ENCODE measurements at places on chromosomes 16 and 17.

GRCh38 chr16:69890114-69890891, 60.8 kb upstream of the CLEC18A start:
- no peak for DNase-seq

DNA sequence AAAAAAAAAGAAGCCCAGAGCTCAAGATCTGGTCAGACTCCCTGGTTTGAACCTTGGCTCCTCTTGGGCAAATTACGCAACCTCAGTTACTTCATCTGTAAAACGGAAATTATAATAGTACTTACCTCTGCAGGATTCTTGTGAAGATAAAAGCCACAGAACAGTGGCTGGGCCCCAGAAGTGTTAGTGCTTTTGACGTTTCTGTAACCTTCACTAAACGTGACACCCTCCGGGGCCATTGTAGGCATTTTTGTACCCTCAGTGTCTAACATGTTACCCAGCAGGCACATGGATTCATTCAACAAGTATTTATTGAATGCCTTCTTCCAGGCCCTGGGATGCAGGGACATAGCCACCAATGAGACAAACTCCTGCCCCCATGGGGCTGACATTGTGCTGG, 58.0 kb downstream of the PITPNC1 start:
- DNase-seq = no peak

GRCh38 chr17:78959803-78960202, 19.9 kb downstream of the LGALS3BP start:
- no peak for DNase-seq

GRCh38 chr17:49409066-49409465, 5.6 kb downstream of the PHB1 start:
- no peak for DNase-seq

GRCh38 chr17:34713687-34714086, 134.3 kb downstream of the TMEM132E start:
- DNase-seq = no peak

DNA sequence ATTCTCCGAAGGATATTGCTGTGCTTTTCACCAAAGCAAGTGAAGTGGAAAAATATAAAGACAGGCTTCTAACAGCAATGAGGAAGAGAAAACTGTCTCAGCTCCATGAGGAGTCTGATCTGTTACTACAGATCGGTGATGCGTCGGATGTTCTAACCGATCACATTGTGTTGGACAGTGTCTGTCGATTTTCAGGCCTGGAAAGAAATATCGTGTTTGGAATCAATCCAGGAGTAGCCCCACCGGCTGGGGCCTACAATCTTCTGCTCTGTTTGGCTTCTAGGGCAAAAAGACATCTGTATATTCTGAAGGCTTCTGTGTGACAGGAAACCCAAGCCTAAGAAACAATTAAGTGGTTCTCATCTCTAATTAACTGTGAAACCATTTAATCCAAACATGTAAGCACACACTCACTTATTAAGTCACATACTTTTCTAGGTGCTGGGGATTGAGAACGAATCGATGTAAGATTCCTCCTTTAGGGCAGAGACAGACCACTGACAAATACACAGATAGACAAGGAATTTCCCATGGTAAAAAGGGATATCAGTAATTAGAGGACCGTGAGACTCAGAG, 22.8 kb downstream of the SLFN5 start:
- no peak for DNase-seq
